IgD-negative memory B cell (primary cell): ENCODE measurements at places on chromosomes 4 and X. TPM values are rescaled to one million over a fixed set of nuclear protein-coding genes. Genes with fewer than 3 reads are reported as not detected.

The PFKFB1 gene
- polyA plus RNA-seq: not detected

The TAF7L gene
- polyA plus RNA-seq: not detected

The FOXO4 gene
- 2.4 TPM for polyA plus RNA-seq

The IL13RA2 gene
- polyA plus RNA-seq: not detected

The CCDC149 gene
- not detected for polyA plus RNA-seq

The RS1 gene
- not detected for polyA plus RNA-seq

The GPR173 gene
- not detected for polyA plus RNA-seq

The GABRA4 gene
- not detected for polyA plus RNA-seq

The GPRASP2 gene
- 0.74 TPM for polyA plus RNA-seq

The CHIC1 gene
- 3.4 TPM for polyA plus RNA-seq

The ZXDA gene
- polyA plus RNA-seq: 5.8 TPM

The OFD1 gene
- 47.9 TPM for polyA plus RNA-seq

The XAGE1B gene
- not detected for polyA plus RNA-seq

The OTUD6A gene
- not detected for polyA plus RNA-seq

The VEGFD gene
- not detected for polyA plus RNA-seq

The PTTG2 gene
- not detected for polyA plus RNA-seq

The OPN1MW gene
- polyA plus RNA-seq: not detected

The ENAM gene
- 1.7 TPM for polyA plus RNA-seq

The MGARP gene
- polyA plus RNA-seq: 0.19 TPM

The TEC gene
- 4.0 TPM for polyA plus RNA-seq

The HTRA3 gene
- polyA plus RNA-seq: not detected

The GPRIN3 gene
- polyA plus RNA-seq: 0.50 TPM

The SLC26A1 gene
- 0.70 TPM for polyA plus RNA-seq

The GPR50 gene
- not detected for polyA plus RNA-seq

The OTC gene
- polyA plus RNA-seq: not detected

The GLRA3 gene
- polyA plus RNA-seq: 0.98 TPM

The KLF8 gene
- polyA plus RNA-seq: 13.6 TPM

The CT45A1 gene
- not detected for polyA plus RNA-seq

The TMEM192 gene
- polyA plus RNA-seq: 25.1 TPM

The DMD gene
- 3.1 TPM for polyA plus RNA-seq

The IL2RG gene
- 754 TPM for polyA plus RNA-seq

The HTT-AS gene
- polyA plus RNA-seq: not detected

The NAA11 gene
- not detected for polyA plus RNA-seq

The NDST4 gene
- not detected for polyA plus RNA-seq

The RWDD4 gene
- 17.1 TPM for polyA plus RNA-seq

The VEGFC gene
- not detected for polyA plus RNA-seq

The MTNR1A gene
- not detected for polyA plus RNA-seq

The SPP1 gene
- polyA plus RNA-seq: not detected

The GYPA gene
- polyA plus RNA-seq: not detected

The H2BW2 gene
- not detected for polyA plus RNA-seq

The PPBP gene
- 65.7 TPM for polyA plus RNA-seq

The TLR1 gene
- polyA plus RNA-seq: 33.2 TPM

The SSX3 gene
- polyA plus RNA-seq: not detected

The MAML3 gene
- 0.03 TPM for polyA plus RNA-seq

The ZMAT1 gene
- 3.6 TPM for polyA plus RNA-seq

The F11 gene
- not detected for polyA plus RNA-seq

The TLR8 gene
- polyA plus RNA-seq: 0.20 TPM

The TLL1 gene
- polyA plus RNA-seq: not detected

The POF1B gene
- polyA plus RNA-seq: 3.9 TPM

The ENPEP gene
- polyA plus RNA-seq: not detected
